NCI-H2171 (cell line): ENCODE measurements at places on chromosomes 1 and 21.

GRCh38 chr1:66850989-66851388 lies 49.9 kb upstream of the INSL5 start:
- DNase-seq = no peak

DNA sequence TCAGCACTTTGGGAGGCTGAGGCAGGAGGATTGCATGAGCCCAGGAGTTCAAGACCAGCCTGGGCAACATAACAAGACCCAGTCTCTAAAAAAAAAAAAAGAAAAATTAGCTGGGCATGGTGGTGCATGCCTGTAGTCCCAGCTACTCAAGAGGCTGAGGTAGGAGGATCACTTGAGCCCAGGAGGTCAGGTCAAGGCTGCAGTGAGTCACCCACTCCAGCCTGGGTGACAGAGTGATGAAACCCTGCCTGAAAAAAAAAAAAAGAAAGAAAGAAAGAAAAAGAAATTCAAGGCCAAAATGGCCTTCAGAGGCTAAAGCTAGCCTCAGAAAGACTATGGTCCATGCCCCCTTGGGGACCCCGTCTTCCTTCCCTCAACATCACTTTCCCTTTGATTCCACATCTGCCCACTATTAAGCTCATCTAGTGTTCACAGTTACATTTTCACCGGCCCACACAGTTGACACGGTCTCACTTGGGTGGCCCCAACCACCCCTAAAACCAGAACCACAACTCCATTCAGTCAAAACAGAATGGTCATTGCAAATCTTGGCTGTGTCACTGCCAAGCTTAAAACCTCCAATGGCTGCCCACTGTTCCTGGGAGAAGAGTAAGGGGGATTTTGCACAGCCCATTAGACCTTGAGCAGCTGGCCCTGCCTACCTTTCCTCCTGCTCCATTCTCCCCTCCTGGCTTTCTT lies 2.1 kb upstream of the CAPN8 start:
- DNase-seq = no peak

DNA sequence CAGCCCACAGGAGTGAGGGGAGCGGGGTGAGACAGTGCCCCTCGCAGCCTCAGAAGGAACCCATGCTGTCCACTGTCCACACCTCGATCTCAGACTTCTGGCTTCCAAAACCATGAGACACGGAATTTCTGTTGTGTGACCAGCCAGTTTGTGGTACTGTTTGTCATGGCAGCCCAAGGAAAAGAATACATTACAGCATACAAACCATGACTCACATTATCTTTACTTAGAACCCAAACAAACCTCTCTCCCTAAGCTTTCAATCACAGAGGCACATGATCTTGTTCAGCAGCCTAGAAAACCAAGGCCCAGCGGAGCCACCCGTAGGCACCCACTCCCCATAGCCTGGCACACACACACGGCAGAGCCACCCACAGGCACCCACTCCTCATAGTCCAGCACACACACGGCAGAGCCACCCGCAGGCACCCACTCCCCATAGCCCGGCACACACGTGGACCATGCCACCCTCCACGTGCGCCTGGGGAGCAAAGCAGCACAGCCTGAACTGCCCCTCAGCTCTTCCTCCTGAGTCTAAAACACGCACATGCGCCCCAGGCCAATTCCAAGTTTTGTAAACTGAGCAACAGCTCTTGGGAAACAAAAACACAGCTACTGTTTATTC lies 458 bp upstream of the KRTAP10-4 start:
- DNase-seq = no peak

DNA sequence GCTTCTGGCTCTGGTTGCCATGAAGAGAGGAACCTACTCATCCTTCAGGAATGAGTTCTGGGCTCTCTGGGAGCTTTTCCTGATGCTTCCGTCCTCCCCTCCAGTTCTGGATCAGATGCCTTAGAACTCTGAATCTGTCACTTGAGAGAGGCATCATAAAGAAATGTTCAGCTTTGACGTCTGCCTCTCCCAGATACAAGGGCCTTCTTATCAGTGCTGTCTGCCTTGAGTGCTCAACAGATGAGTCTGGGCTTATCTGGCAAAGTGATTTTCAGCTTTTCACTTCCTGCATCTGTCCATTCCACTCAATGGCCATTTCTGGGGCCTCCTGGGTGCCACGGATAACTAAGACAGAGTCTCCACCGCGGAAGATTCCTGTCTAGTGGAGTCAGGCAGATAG lies 12.3 kb upstream of the OTUD3 start:
- no peak for DNase-seq

DNA sequence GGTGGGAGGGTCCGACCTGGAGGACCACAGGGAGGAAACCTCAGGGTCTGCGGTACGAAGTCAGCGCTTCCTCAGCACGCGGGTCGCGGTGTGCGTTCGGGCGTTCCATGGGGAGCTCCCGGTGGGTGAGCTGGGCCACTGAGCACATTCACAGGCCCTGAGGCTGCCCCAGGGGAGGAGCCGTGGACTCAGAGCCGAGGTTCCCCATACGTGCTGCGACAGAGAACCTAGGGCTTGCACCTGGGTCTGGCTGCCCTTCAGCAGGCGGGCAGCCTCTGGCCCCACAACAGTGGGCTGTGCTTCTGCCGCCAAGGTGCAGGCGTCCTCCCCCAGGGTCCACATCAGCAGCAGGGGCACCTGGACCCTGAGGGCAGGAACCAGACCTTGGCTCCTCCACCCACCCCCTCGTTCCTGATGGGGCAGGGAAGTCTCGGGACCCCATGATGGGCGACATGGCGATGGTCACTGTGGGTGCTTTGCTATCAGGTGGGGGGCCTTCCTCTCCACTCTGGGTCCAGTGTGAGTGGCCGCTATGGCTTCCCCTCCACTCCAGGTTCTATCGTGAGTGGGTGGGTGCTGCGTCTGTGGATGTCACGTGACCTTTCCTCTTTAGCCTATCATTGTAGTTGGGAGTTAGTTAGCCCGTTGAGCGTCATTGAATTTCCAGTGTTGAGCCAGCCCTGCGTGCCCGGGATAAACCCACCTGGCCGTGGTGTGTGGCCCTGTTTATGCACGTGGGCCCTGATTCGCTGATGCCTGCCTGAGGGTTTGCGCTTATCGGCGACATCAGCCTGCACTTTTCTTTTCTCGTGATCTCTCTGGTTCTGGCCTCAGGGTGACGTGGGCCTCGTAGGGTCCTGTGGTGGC lies 27.9 kb downstream of the FTCD start:
- no peak for DNase-seq

DNA sequence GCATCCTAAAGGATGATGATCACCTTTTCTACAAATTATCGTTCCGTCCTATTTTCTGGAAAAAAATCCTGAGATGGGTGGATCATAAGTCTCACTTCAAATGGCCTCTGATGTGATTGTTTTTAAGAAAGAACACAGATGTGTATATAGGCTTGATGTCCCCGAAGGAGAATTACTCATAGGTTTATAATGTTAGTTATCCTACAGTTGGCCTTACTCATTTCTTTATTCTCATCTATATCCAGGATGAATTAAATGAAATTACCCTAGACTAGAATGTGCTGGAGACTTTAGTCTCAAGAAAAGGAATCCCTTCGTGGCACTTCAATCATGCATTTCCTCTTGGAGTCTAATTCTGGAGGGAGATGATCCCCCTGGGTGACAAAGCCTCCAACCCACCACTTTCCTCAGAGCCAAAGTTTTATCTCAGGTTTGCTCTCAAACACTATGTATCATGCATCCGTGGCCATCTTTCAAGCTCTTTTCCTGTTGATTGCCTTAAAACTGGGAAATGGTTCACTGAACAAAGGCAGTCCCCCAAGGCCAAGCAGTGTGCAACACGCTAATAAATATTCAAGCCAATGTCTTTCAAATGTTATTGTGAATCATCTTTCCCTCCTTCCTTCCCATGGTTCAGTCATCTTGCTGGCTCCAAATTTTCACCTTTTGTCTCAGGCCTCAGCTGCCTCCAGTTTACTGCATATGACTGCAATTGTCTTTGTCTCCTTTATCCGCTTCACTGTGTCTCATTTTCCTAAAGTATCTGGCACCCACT lies 32.5 kb upstream of the SMYD2 start:
- no peak for DNase-seq

- no peak for DNase-seq
These were observed 55.5 kb downstream of the LDLRAD2 start for GRCh38 chr1:21867451-21867996.

GRCh38 chr1:57423656-57424211 lies at the start of gene DAB1:
Gene DAB1 (minus strand): TSS chr1:57424060. CDS start chr1:57291030, 133,030 bp downstream.
- peak; percentile 28 for DNase-seq
